Peyer's patch (tissue), 4 donors: ENCODE measurements at places on chromosomes 5 and 9. TPM values are rescaled to one million over a fixed set of nuclear protein-coding genes. Genes with fewer than 3 reads are reported as not detected.

Gene LRSAM1
- 33.1 TPM for total RNA-seq

Gene FRRS1L
- total RNA-seq = 0.80 TPM

Gene PCSK1
- total RNA-seq = 3.3 TPM

Gene PFN3
- not detected for total RNA-seq

Gene CMYA5
- 1.9 TPM for total RNA-seq

Gene JAKMIP2
- not detected for total RNA-seq

Gene COL15A1
- total RNA-seq = 16.5 TPM

Gene PCDHA12
- total RNA-seq = 0.83 TPM

Gene PNPLA7
- 11.4 TPM for total RNA-seq

DNA sequence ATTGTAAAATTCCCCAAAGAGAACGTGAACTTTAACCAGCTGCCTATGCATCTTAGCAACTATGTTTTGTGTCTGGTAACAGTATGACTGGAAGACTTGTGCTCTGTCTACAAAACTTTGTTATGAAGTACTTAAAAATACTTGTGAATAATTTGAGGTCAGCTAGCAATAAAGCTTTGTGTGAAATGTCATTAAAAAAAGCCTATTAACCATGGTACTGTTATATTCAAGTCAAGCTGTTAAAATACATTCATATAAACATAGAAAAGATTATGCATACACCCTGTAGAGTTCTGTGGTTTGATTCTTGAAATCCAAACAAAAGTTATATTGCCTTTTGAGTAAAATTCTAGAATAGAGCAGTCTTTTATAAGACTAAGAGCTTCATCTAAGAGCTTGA is 60.1 kb downstream of the VCAN start:
- no peaks in the 10 kb centered on the region for H3K4me1 ChIP-seq
- no peaks in the 10 kb centered on the region for H3K27me3 ChIP-seq
- no peaks in the 10 kb centered on the region for H3K36me3 ChIP-seq
- no peak overlapping the region for H3K27ac ChIP-seq
- H3K4me3 ChIP-seq = no peak overlapping the region
- DNase-seq = no peak

GRCh38 chr9:83449166-83449565 is 89.0 kb downstream of the FRMD3 start:
- no peaks in the 10 kb centered on the region for H3K4me1 ChIP-seq
- H3K27me3 ChIP-seq = no peaks in the 10 kb centered on the region
- no peak overlapping the region for H3K4me3 ChIP-seq
- no peaks in the 10 kb centered on the region for H3K36me3 ChIP-seq
- no peak overlapping the region for H3K27ac ChIP-seq

DNA sequence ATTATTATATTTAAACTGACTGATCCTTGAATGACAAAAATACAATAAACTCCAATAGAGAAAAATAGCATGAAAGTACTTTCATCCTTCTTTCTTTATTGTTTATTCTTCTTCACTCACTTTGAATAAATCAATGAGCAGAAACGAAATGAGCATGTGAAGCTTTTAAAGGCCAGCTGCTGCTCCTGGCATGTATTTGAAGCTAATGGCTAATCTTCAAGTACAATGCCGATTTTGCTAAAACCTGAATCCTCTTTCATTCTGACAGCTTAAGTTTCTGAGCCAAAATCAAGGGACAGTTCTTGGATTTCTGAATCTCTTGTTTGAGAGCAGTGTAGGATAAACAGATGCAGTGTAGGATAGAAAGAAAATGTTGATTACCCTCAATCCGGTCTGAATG is 237.3 kb downstream of the CDH10 start:
- H3K36me3 ChIP-seq = no peaks in the 10 kb centered on the region
- H3K27me3 ChIP-seq = no peaks in the 10 kb centered on the region
- H3K4me1 ChIP-seq = no peaks in the 10 kb centered on the region

GRCh38 chr5:81530919-81531318 is 137.0 kb upstream of the ACOT12 start:
- no peak overlapping the region for H3K27ac ChIP-seq
- no peaks in the 10 kb centered on the region for H3K4me1 ChIP-seq
- H3K36me3 ChIP-seq = no peaks in the 10 kb centered on the region
- DNase-seq = no peak
- H3K4me3 ChIP-seq = no peak overlapping the region

GRCh38 chr9:113310538-113310937 is 7.4 kb upstream of the RNF183 start:
- DNase-seq = no peak
- no peak overlapping the region for H3K4me3 ChIP-seq
- no peaks in the 10 kb centered on the region for H3K27me3 ChIP-seq
- H3K36me3 ChIP-seq = no peaks in the 10 kb centered on the region
- H3K27ac ChIP-seq = no peak overlapping the region
- H3K4me1 ChIP-seq = no peaks in the 10 kb centered on the region

- no peak for DNase-seq
- no peak overlapping the region for H3K27ac ChIP-seq
- H3K36me3 ChIP-seq = no peaks in the 10 kb centered on the region
- no peaks in the 10 kb centered on the region for H3K27me3 ChIP-seq
Observed at GRCh38 chr5:42640835-42641234, 115.8 kb upstream of the CCDC152 start.

- no peak overlapping the region for H3K4me3 ChIP-seq
- no peak for DNase-seq
- no peaks in the 10 kb centered on the region for H3K27me3 ChIP-seq
- no peak overlapping the region for H3K27ac ChIP-seq
- no peaks in the 10 kb centered on the region for H3K36me3 ChIP-seq
Observed at GRCh38 chr9:95053611-95054570, 263.6 kb downstream of the FANCC start.

- H3K36me3 ChIP-seq = no peaks in the 10 kb centered on the region
- H3K4me3 ChIP-seq = no peak overlapping the region
- no peak overlapping the region for H3K27ac ChIP-seq
- H3K27me3 ChIP-seq = no peaks in the 10 kb centered on the region
- no peak for DNase-seq
Observed at GRCh38 chr5:126124706-126125345, 298.4 kb upstream of the GRAMD2B start.

DNA sequence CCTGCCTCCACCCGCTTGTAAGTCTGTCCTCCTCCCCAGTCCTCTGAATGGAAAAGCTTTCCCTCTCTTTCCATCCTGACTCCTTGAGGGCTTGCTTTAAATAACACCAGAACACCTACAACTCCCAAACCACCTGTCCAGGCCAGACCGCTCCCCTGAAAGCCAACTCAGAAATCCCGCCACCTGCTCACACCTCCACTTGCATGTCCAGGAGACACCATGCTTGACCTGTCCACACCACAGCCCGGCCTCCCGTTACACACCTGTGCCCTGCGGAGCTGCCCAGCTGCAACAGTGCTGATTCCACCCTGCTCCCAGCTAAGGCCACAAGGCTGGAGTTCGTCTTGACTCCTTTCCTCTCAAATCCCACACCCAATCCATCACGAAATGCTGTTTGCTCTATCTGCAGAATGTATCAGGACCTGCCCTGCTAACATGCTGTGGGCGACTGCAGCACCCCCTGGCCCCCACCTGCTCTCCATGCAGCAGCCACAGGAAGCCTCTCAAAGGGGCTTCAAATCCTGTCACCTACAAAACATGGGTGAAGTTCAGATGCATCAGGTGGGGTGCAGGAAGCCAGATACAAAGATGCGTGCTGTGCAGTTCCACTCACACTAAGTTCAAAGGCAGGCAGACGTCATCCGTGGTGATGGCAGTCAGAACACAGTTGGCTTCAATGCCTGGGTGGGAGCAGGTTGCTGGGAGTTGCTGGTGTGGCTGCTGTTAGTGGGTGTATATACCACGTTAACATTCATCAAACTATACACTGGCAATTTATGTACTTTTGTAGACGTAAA is 166.0 kb downstream of the ROR2 start:
- no peaks in the 10 kb centered on the region for H3K4me1 ChIP-seq
- DNase-seq = no peak
- no peaks in the 10 kb centered on the region for H3K27me3 ChIP-seq
- no peaks in the 10 kb centered on the region for H3K36me3 ChIP-seq
- H3K4me3 ChIP-seq = no peak overlapping the region

- H3K4me1 ChIP-seq = peaks cover 10% of the 10 kb centered on the region
- H3K4me3 ChIP-seq = peak overlapping the region; percentile 38
- H3K27me3 ChIP-seq = no peaks in the 10 kb centered on the region
- no peaks in the 10 kb centered on the region for H3K36me3 ChIP-seq
- H3K27ac ChIP-seq = peak overlapping the region; percentile 92
- no peak for DNase-seq
Observed at GRCh38 chr9:88075966-88076285, 62.3 kb downstream of the SPATA31C2 start.

DNA sequence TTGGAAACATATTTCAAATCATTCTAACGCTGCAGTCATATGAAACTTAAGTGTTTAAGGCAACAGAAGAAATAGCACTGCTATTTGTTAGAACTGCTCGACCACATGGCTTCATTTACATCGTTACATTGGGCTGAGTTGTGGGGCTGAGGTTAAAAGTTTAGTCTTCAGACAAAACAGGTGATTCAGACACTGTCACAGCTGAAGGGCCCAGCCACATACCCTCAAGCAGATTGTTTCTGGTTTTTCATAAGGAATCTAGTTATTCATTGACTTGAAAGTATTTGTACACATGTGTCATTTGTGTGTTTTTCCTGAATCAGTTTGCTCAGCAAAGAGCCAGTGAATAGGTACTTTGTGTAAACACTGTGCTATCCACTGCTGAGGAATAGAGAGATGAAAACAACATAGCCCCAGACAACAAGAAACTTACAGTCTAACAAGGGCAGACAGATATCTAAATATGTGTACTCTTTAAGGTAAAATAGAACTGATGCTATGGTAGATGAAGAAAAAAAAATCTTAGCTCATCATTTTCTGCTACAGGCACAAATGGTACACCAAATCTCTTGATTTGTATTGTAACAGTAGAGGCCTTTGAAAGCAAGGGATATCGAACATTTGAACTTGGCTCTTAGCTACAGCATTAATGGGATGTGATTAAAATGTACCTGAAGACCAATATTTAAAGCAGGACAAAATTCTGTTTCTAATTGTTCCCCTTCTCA is 357.6 kb upstream of the RPS23 start:
- no peaks in the 10 kb centered on the region for H3K27me3 ChIP-seq
- no peak for DNase-seq
- peaks cover 4% of the 10 kb centered on the region for H3K4me1 ChIP-seq
- no peak overlapping the region for H3K4me3 ChIP-seq
- no peak overlapping the region for H3K27ac ChIP-seq

GRCh38 chr9:5764130-5764868 is 68.6 kb downstream of the ERMP1 start:
- no peaks in the 10 kb centered on the region for H3K36me3 ChIP-seq
- DNase-seq = no peak
- H3K27ac ChIP-seq = no peak overlapping the region
- no peaks in the 10 kb centered on the region for H3K27me3 ChIP-seq
- H3K4me1 ChIP-seq = no peaks in the 10 kb centered on the region

GRCh38 chr5:177489119-177489716 is 8.2 kb downstream of the PDLIM7 start:
- H3K27me3 ChIP-seq = no peaks in the 10 kb centered on the region
- H3K4me1 ChIP-seq = peaks cover 2% of the 10 kb centered on the region
- no peak overlapping the region for H3K27ac ChIP-seq
- DNase-seq = peak; percentile 71
- no peaks in the 10 kb centered on the region for H3K36me3 ChIP-seq

- H3K27ac ChIP-seq = no peak overlapping the region
- DNase-seq = no peak
- no peaks in the 10 kb centered on the region for H3K27me3 ChIP-seq
- H3K4me1 ChIP-seq = peaks cover under 1% of the 10 kb centered on the region
- H3K4me3 ChIP-seq = no peak overlapping the region
Observed at GRCh38 chr9:135882011-135882410, 25.3 kb downstream of the CAMSAP1 start.

- no peaks in the 10 kb centered on the region for H3K36me3 ChIP-seq
- no peak overlapping the region for H3K4me3 ChIP-seq
- no peaks in the 10 kb centered on the region for H3K4me1 ChIP-seq
- H3K27me3 ChIP-seq = no peaks in the 10 kb centered on the region
Observed at GRCh38 chr5:57696389-57696769, 213.8 kb upstream of the ACTBL2 start.

DNA sequence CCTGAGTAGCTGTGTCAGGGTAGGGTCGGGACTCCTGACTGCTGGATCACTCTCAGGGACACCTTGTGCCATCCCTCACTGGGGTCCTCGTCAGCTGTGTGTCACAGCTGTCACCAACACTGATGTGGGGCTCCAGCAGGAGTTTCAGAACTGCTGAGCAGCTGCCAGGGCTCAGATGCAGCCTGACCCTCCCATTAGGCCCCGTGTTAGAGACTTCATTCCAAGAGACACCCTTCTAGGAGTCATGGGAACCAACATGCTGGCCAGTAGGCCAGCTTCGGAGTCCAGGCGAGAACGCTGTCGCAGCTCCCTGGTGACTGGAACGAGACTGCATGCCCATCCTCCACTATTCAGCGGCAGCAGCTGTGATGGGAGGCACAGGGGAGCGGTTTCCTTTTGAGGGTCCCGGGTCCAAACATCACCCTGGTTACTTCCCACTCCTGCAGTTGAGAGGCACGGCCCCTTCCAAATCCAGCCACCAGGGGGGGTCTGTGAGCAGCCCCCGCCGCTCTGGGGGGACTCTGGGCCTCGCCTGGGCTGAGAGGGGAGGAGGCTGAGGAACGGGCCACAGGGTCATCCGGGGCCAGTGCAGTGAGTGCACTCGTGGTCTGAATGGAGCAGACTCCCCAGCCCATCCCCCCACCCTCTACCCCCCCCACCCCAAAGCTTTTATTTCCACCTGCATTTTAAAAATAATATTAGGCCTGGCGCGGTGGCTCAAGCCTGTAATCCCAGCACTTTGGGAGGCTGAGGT is 12.6 kb upstream of the TCF7 start:
- H3K36me3 ChIP-seq = no peaks in the 10 kb centered on the region
- H3K27me3 ChIP-seq = no peaks in the 10 kb centered on the region
- H3K4me1 ChIP-seq = no peaks in the 10 kb centered on the region
- H3K27ac ChIP-seq = peak overlapping the region; percentile 84
- peak; percentile 76 for DNase-seq

DNA sequence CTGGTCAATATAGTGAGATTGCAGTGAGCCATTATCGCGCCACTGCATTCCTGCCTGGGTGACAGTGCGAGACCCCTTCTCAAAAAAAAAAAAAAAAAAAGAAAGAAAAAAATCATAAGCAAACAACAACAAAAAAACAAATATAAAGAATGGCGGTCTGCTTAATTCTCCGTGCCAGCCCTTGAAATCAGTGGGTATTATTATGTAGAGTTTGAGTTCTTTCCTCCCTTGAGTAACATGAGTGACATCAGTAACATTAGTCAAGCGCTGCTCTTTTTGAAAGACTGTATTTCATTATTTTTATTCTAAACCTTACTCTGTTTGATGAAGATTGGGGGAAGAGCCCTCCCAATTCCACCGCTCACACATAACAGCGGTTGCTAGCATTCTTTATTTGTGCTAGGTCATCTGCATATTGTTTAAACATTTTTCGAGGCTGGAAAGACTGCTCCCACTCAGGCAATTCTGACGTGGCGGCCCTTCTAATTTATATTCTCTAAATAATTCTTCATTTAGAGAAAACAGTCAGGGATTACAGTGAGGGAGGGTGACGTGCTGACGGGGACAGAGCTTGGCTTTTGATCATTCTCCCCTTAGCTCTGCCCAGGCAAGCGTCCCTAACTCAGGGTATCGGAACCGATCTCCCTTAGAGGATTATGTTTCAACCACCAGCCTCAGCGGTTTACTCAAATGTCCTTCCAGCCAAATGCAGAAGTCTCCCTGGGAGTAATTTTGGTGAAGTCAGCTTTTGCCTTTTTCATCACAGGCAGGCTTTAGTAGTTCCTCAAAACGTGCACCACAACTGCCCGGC is 860 bp upstream of the MARCHF6 start:
- H3K27ac ChIP-seq = peak overlapping the region; percentile 99
- H3K4me3 ChIP-seq = peak overlapping the region; percentile 99

GRCh38 chr9:91042541-91042940 is 240.9 kb downstream of the SYK start:
- peaks cover 5% of the 10 kb centered on the region for H3K4me1 ChIP-seq
- H3K27me3 ChIP-seq = no peaks in the 10 kb centered on the region
- H3K4me3 ChIP-seq = no peak overlapping the region
- DNase-seq = no peak
- H3K27ac ChIP-seq = no peak overlapping the region
